Retina (tissue), 1 donor: ENCODE measurements at places on chromosomes 7 and 10.

DNA sequence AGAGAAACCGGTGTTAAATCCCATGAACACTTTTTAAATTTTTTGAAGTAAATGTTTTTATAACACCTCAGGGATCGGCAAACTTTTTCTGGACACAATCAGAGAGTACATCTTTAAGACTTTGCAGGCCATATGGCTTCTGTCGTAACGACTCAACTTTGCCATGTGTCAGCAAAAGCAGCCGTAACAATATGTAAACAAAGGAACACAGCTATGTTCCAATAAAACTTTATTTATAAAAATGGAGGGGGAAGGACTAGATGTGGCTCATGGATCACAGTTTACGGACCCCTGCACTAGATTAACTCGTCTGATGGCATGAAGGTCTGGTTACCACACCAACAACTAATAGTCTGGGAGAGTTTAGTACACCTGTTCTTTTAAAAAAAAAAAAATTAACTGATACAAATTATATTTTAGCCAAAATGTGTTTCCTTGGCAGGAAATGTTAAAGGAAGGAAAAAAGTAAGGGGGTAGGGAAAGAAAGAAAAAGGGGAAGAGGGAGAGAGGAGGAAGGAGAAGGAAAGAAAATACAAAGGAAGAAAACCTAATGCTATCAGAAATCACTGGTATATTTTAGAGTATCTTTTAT lies 50.2 kb downstream of the ABI1 start:
- DNase-seq: no peak

DNA sequence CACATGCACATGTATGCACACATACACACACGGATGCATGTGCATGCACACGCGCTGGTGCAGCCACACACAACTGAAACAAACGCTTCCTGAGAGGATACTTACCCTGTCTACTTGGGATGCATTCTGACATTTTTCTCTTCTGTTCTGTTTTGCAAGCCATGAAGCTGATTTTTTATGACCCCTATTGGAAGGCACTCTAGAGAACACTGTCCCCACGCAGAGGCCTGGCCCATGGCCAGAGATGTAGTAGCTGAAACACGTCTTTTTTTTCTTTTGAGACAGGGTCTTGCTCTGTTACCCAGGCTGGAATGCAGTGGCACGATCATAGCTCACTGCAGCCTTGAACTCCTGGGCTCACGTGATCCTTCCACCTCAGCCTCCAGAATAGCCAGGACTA lies 47.9 kb downstream of the VWA2 start:
- DNase-seq: no peak

- no peak for DNase-seq
Observed at GRCh38 chr10:86204421-86205305, 161.9 kb downstream of the GRID1 start.

GRCh38 chr7:136045181-136045580 lies 68.0 kb upstream of the MTPN start:
- DNase-seq: no peak

DNA sequence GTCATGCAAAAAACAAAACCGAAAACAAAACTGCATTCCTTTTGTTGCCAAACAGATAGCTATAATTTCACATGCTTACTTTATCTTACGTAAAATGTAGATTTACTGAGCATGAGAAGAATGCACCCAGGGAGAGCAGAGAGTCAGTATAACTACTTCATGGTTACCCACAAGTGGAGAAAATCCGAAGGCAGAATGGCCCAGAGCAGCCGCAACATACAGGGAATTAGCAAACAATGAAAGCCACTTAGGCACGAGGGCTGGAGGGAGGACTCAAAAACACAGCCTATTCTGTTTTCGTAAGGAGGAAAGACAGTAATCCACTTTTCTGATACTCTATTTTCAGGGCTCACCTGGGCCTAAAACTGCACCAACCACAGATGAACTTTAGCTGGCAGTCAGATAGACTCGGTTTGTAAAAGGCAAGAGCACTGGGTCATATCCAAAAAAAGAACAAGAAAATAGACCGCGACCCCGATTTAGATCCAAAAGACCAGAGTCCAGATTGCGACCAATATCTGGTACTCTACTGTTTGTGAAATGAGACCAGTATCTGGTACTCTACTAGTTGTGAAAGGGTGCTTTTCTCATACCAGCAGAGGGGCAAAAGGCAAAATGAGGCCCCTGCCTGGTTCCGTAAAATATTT lies 1.3 kb downstream of the ITPRIP start:
- DNase-seq: peak; percentile 39

DNA sequence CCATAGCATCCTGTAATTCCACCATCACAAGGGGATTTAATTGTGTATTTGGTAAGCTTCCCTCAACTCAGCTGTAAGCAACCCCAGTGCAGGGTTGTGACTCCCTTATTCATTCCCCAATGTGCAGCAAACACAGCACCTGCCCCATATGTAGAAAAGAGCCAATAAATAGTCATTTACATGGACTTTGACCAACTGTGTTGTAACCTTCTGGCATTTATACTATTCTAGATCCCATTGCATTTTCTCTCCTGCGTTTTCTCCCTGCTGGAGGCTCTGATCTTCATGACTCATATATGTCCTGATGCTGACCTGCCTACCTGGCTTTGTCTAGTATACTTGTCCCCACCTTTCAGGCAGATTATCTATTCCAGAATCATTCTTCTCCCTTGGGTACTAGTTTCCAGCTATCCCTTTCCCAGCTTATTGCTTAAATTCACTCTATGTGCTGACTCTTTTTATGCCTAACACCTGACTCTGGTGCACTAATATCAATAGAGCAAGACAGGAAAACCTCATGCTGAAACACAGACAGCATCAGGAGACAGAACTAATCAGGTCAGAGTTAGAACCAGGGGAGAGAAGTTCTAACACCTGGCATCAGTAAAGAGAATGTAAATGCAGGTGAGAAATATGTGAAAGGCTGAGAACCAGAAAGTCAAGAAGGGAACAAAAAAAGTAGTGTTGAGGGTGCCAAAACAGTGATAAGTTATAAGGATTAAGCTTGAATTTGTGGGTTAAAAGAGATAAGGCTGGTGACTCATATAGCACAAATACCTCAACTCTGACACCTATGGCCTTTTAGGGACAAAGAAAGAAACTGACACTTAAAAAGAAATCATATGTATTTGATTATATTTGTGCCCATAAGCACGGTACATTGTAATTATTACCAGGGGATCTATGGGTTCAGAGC lies 402.7 kb downstream of the IPMK start:
- no peak for DNase-seq

DNA sequence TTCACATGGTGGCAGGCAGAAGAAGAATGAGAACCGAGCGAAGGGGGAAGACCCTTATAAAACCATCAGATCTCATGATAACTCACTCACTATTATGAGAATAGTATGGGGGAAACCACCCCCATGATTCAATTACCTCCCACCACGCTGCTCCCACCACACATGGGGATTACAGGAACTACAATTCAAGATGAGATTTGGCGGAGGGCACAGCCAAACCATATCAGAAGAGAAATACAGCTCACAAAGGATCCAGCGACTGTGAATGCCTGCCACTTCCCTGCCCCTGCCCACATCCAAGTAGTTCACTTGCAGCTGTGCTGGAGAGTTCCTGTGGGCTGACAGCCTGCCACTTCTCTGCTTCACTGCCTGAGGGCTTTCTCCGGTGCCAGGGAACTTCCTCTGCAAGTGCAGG lies 148.7 kb downstream of the C7orf25 start:
- no peak for DNase-seq

- no peak for DNase-seq
Observed at GRCh38 chr10:87622314-87623004, 37.2 kb upstream of the PAPSS2 start.

- no peak for DNase-seq
Observed at GRCh38 chr7:50268990-50269389, 35.5 kb upstream of the IKZF1 start.

DNA sequence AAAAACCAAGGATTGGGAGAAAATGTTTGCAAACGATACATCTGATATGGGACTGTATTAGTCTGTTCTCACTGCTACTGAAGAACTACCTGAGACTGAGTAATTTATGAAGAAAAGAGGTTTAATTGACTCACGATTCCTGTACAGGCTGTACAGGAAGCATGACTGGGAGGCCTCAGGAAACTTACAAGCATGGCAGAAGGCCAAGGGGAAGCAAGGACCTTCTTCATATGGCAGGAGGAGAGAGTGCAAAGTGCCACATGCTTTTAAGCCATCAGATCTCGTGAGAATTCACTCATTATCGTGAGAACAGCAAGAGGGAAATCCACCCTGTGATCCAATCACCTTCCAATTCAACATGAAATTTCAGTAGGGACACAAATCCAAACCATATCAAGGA lies 11.0 kb downstream of the ZNF713 start:
- DNase-seq: no peak

DNA sequence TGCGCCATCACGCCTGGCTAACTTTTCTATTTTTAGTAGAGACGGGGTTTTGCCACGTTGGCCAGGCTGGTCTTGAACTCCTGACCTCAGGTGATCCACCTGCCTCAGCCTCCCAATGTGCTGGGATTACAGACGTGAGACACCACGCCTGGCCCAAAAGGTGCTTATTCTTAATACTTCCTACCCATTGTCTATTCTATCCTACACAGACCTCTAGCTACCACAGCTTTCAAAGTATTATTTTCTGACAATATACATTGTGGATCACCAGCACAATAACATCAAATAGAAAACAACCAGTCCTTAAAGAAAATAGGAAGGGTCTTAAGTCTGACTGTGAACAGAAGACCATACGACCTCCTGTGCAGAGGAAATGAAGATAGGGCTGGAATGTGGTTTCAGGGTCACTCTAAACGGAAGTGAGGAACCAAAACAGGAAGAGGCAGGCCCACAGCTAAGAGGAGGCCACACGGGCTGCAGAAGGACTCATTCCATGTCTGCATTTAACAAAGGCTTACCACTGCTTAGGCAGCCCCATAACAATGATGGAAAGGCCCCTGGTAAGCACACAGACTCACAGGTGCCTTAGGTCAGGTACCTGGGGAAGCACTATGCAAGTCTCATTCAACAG lies 115.2 kb downstream of the ZFAND4 start:
- DNase-seq: no peak

DNA sequence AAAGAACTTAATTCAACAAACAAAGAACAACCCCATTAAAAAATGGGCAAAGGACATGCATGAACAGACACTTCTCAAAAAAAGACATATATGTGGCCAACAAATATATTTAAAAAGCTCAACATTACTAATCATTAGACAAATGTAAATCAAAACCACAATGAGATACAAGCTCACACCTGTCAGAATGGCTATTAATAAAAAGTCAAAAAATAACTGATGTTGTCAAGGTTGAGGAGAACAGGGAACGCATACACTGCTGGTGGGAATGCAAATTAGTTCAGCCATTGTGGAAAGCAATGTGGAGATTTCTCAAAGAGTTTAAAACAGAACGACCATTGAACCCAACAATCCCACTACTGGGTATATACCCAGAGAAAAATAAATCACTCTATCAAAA lies 19.1 kb downstream of the ZFAND4 start:
- no peak for DNase-seq

DNA sequence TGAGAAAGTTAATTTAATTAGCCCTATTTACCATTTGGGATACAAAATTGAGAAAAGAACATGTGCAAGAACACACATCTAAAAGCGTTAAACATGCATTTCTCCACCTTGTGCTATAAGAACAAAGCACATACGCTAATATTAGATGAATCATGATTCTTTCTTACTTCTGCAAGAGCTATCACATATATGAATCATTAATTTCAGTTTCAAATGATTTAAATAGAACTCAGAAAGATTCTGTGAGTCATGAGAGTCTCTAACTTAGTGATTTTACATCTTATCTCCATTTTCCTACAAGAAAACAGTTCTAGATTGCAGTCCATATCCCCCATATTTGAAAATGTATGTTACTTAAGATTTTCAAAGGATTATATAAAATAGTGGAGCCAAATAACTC lies 173.9 kb downstream of the RNLS start:
- DNase-seq: no peak

GRCh38 chr7:70646536-70647248 lies 485.3 kb upstream of the GALNT17 start:
- no peak for DNase-seq

- peak; percentile 47 for DNase-seq
Observed at GRCh38 chr7:43906331-43907010, at the start of gene URGCP. TSS of gene URGCP (minus strand) at chr7:43906596. CDS start at chr7:43906575, 21 bp downstream.

GRCh38 chr7:26580711-26581110 lies 283.7 kb downstream of the SKAP2 start:
- no peak for DNase-seq

- DNase-seq: no peak
Observed at GRCh38 chr7:112533591-112533990, 52.8 kb downstream of the LSMEM1 start.

- no peak for DNase-seq
Observed at GRCh38 chr7:98294326-98294725, 12.8 kb downstream of the BRI3 start.

DNA sequence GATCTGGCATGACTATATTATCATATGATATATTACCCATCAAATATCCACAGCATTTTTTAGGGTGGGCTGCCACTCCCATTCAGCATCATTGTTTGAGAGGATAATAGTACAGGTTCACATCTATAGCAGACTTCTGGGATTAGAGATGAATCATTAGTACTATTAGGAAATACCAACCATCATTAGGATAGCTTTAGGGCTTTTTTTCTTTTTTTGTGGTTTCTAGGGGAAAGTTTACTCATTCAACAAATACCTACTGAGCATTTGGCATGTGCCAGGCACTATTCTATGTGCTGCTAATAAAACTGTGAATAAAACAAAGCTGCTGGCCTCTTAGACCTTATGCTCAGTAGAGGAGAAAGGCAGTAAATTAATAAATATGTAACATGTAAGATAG lies 40.6 kb downstream of the NHLRC2 start:
- no peak for DNase-seq

DNA sequence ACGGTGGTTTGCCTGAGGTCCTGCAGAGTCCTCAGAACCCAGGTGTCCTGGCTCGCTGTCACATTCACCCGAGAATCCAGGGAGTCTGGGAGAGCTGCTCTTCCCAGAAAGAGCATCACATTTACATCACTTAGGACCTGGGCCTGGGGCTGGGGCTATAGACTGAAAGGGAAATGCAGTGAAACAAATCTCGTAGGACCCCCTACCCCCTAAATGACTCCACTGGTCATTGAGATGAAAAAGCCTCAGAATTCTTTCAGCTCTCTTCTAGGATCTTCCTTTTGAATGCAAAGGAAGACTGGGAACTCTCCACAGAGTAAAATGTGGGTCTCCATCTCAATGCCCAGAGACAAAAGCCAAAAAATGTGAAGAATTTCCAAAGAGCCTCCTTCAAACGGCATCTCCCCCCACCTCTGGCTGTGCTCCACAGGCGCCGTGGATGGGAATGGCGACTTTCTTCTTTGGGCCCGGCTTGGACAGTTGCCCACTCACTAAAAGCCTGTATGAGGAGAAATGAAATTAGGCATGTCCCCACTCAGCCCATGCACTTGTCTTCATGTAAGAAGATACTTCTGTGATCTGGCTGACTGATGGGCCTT lies 49.0 kb upstream of the PODXL start:
- peak; percentile 49 for DNase-seq

DNA sequence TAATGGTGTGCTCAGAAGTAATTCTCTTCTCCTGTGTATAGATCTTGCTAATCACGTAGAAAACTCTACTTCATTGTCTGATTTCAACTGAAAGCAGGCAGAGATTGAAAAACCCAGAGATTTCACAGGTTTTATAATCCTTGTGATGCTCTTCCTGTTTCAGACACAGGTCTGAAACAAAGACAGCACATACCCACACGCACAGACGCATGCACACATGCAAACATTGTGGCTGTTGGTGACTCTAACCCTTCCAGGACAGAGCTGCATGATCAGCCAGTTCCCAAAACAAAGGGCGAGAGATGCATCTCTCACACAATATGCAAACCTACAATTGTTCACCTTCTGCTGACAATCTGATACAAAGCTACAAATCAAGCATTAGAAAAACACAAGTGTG lies 11.1 kb upstream of the TFEC start:
- DNase-seq: no peak

GRCh38 chr10:61845196-61845949 lies 56.1 kb upstream of the ARID5B start:
- no peak for DNase-seq
